Left renal cortex interstitium (tissue), 4 donors: ENCODE measurements at places on chromosomes 2 and 18. TPM values are rescaled to one million over a fixed set of nuclear protein-coding genes. Genes with fewer than 3 reads are reported as not detected.

POTEI gene
- polyA plus RNA-seq = 0.17 TPM

ADD2 gene
- polyA plus RNA-seq = 4.2 TPM

LIMS4 gene
- 1.1 TPM for polyA plus RNA-seq

NYAP2 gene
- 0.08 TPM for polyA plus RNA-seq

GYPC gene
- polyA plus RNA-seq = 64.6 TPM

DHRS9 gene
- polyA plus RNA-seq = 0.14 TPM

TFCP2L1 gene
- polyA plus RNA-seq = 53.4 TPM

GPR45 gene
- 0.28 TPM for polyA plus RNA-seq

C2orf80 gene
- polyA plus RNA-seq = not detected

ADCY3 gene
- 30.3 TPM for polyA plus RNA-seq

ARHGAP15 gene
- 3.6 TPM for polyA plus RNA-seq

TACR1 gene
- 1.2 TPM for polyA plus RNA-seq

DSC3 gene
- polyA plus RNA-seq = 3.5 TPM

LIPG gene
- 54.3 TPM for polyA plus RNA-seq

SH2D6 gene
- 1.1 TPM for polyA plus RNA-seq

TMEM178A gene
- 95.4 TPM for polyA plus RNA-seq

ATG9A gene
- polyA plus RNA-seq = 46.4 TPM

CIB4 gene
- polyA plus RNA-seq = not detected

USP40 gene
- 58.8 TPM for polyA plus RNA-seq

AMER3 gene
- 0.03 TPM for polyA plus RNA-seq

GREB1 gene
- polyA plus RNA-seq = 10.4 TPM

SCLY gene
- polyA plus RNA-seq = 21.6 TPM

PDE11A gene
- 4.6 TPM for polyA plus RNA-seq

CABYR gene
- polyA plus RNA-seq = 9.0 TPM

NFU1 gene
- polyA plus RNA-seq = 66.0 TPM

SPATA3 gene
- not detected for polyA plus RNA-seq

GCKR gene
- 0.28 TPM for polyA plus RNA-seq

FECH gene
- 45.3 TPM for polyA plus RNA-seq

GULP1 gene
- polyA plus RNA-seq = 55.8 TPM

IL1R2 gene
- 0.56 TPM for polyA plus RNA-seq

CCDC138 gene
- polyA plus RNA-seq = 14.3 TPM

MC5R gene
- polyA plus RNA-seq = 0.17 TPM

TSGA10 gene
- 8.5 TPM for polyA plus RNA-seq

MBD2 gene
- polyA plus RNA-seq = 131 TPM

ASIC4 gene
- polyA plus RNA-seq = 0.10 TPM

UGT1A5 gene
- polyA plus RNA-seq = not detected

GALNT13 gene
- 2.6 TPM for polyA plus RNA-seq

NEU4 gene
- polyA plus RNA-seq = 1.6 TPM

PROKR1 gene
- 0.20 TPM for polyA plus RNA-seq

GREB1L gene
- 3.4 TPM for polyA plus RNA-seq

CACNB4 gene
- polyA plus RNA-seq = 14.2 TPM

SANBR gene
- polyA plus RNA-seq = 10.6 TPM

EFHD1 gene
- 78.2 TPM for polyA plus RNA-seq

TMEFF2 gene
- 9.8 TPM for polyA plus RNA-seq

TCF23 gene
- 0.69 TPM for polyA plus RNA-seq
